Testis (tissue), 5 donors: ENCODE measurements at places on chromosomes 2 and 18. TPM values are rescaled to one million over a fixed set of nuclear protein-coding genes. Genes with fewer than 3 reads are reported as not detected.

DNA sequence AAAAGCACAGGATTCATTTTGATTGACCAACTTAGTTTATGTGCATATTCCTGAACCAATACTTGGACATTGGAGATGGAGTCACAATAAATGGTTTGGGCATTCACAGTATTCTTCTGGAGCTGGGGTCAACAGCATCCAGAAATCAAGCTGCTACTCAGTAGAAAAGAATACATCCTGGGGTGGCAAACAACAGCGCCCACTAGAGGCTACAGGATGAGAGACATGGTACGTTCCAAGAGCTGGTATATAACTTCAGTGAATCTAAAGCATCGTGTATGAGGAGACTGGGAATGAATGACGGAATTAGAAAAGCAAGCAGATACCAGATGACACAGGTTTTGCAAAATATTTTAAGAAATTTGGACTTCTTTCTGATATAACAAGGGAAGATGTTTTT is 142.9 kb upstream of the FIGN start:
- no peak overlapping the region for H3K27ac ChIP-seq
- H3K36me3 ChIP-seq: no peaks in the 10 kb centered on the region
- peak; percentile 70 for DNase-seq
- no peaks in the 10 kb centered on the region for H3K4me1 ChIP-seq
- no peak overlapping the region for H3K4me3 ChIP-seq

GRCh38 chr2:37244017-37244416 is 12.6 kb downstream of the NDUFAF7 start:
- no peak overlapping the region for H3K27ac ChIP-seq
- no peak overlapping the region for H3K4me3 ChIP-seq
- DNase-seq: no peak
- no peaks in the 10 kb centered on the region for H3K27me3 ChIP-seq

- no peaks in the 10 kb centered on the region for H3K27me3 ChIP-seq
- no peak overlapping the region for H3K4me3 ChIP-seq
- H3K4me1 ChIP-seq: peaks cover 5% of the 10 kb centered on the region
- no peaks in the 10 kb centered on the region for H3K36me3 ChIP-seq
Observed at GRCh38 chr2:232781765-232782164, 5.4 kb upstream of the KCNJ13 start.

GRCh38 chr2:21382701-21383520 is 259.1 kb downstream of the TDRD15 start:
- no peak for DNase-seq
- H3K4me1 ChIP-seq: no peaks in the 10 kb centered on the region
- no peak overlapping the region for H3K4me3 ChIP-seq
- no peaks in the 10 kb centered on the region for H3K36me3 ChIP-seq

- no peak for DNase-seq
- no peak overlapping the region for H3K4me3 ChIP-seq
- no peaks in the 10 kb centered on the region for H3K36me3 ChIP-seq
- no peak overlapping the region for H3K27ac ChIP-seq
- no peaks in the 10 kb centered on the region for H3K4me1 ChIP-seq
Observed at GRCh38 chr18:58378411-58379379, 250.2 kb downstream of the ALPK2 start.

- H3K27me3 ChIP-seq: no peaks in the 10 kb centered on the region
- DNase-seq: no peak
- H3K4me3 ChIP-seq: no peak overlapping the region
- H3K4me1 ChIP-seq: no peaks in the 10 kb centered on the region
- no peaks in the 10 kb centered on the region for H3K36me3 ChIP-seq
Observed at GRCh38 chr2:162092658-162093556, 18.9 kb upstream of the DPP4 start.

NYAP2 gene
- total RNA-seq: 0.25 TPM

- no peak overlapping the region for H3K4me3 ChIP-seq
- no peaks in the 10 kb centered on the region for H3K36me3 ChIP-seq
- no peaks in the 10 kb centered on the region for H3K4me1 ChIP-seq
- no peak overlapping the region for H3K27ac ChIP-seq
- no peak for DNase-seq
Observed at GRCh38 chr18:31401156-31402025, 24.8 kb downstream of the DSG4 start.

GRCh38 chr2:68103709-68104055 is 40.9 kb upstream of the C1D start:
- no peaks in the 10 kb centered on the region for H3K36me3 ChIP-seq
- no peak overlapping the region for H3K4me3 ChIP-seq
- H3K27ac ChIP-seq: no peak overlapping the region
- DNase-seq: no peak

GRCh38 chr2:189631849-189632248 is 29.4 kb upstream of the ASNSD1 start:
- H3K27me3 ChIP-seq: no peaks in the 10 kb centered on the region
- no peak overlapping the region for H3K4me3 ChIP-seq
- no peak for DNase-seq
- H3K4me1 ChIP-seq: no peaks in the 10 kb centered on the region

DNA sequence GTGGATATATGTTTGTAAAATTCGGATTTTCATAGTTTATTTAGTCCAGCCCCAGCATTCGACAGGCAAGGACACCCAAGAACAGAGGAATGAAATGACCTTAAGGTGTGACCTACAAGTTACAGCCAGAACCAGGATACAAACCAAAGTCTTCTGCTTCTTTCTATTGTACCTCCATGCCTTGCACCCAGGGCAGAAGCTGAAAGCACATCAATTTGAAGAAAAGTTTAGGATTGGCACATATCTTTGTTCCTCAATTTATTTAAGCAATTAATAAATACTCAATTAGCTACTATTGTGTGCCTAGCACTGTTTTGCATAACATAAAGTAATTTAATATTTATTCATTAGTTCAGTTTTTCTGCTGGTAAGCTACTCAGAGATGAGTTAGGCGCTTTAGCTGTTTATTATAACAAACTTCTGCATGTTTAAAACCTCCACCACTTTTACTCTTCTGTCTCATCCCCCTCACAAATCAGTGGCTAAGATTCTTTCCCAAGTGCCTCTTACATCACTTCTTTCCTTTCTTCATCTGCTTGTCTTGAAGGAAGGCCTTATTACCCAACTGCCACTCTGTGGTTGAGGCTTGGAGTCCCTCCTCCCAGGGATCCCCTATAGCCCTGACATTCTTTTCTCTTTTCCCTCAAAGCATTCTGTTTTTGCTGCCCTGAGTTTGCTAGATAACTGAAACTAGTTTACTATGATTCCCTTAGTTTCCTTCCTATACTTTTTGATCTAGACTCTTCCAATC is 37.1 kb upstream of the DARS1 start:
- H3K27ac ChIP-seq: no peak overlapping the region
- DNase-seq: no peak
- no peaks in the 10 kb centered on the region for H3K36me3 ChIP-seq
- H3K27me3 ChIP-seq: no peaks in the 10 kb centered on the region
- no peaks in the 10 kb centered on the region for H3K4me1 ChIP-seq

GRCh38 chr2:75459565-75460310 is 101.0 kb downstream of the EVA1A start:
- no peak overlapping the region for H3K4me3 ChIP-seq
- no peaks in the 10 kb centered on the region for H3K27me3 ChIP-seq
- DNase-seq: no peak
- H3K36me3 ChIP-seq: no peaks in the 10 kb centered on the region
- no peaks in the 10 kb centered on the region for H3K4me1 ChIP-seq

- H3K27ac ChIP-seq: no peak overlapping the region
- no peak overlapping the region for H3K4me3 ChIP-seq
- no peaks in the 10 kb centered on the region for H3K4me1 ChIP-seq
- H3K27me3 ChIP-seq: no peaks in the 10 kb centered on the region
- DNase-seq: no peak
Observed at GRCh38 chr2:31328026-31328425, 86.5 kb downstream of the XDH start.

CASP10 gene
- total RNA-seq: 5.2 TPM

DNA sequence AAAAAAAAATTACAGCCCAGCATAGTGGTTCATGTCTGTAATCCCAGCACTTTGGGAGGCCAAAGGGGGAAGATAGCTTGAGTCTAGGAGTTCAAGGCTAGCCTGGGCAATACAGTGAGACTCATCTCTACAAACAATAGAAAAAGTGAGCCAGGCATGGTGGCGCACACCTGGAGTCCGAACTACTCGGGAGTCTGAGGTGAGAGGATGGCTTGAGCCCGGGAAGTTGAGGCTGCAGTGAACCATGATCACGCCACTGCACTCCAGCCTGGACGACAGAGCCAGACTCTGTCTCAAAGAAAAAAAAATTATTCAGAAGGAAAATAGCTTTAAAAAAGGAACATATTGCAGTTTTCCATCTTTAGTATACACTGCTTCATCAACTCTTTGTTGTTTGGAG is 47.8 kb downstream of the CYP27C1 start:
- no peaks in the 10 kb centered on the region for H3K36me3 ChIP-seq
- H3K27ac ChIP-seq: no peak overlapping the region
- DNase-seq: no peak
- no peak overlapping the region for H3K4me3 ChIP-seq
- H3K4me1 ChIP-seq: peaks cover 22% of the 10 kb centered on the region
- H3K27me3 ChIP-seq: no peaks in the 10 kb centered on the region

GRCh38 chr2:29042561-29043075 is 31.7 kb downstream of the PCARE start:
- H3K4me3 ChIP-seq: no peak overlapping the region
- H3K27ac ChIP-seq: no peak overlapping the region
- H3K27me3 ChIP-seq: no peaks in the 10 kb centered on the region
- peaks cover 14% of the 10 kb centered on the region for H3K4me1 ChIP-seq
- peak; percentile 70 for DNase-seq

DNA sequence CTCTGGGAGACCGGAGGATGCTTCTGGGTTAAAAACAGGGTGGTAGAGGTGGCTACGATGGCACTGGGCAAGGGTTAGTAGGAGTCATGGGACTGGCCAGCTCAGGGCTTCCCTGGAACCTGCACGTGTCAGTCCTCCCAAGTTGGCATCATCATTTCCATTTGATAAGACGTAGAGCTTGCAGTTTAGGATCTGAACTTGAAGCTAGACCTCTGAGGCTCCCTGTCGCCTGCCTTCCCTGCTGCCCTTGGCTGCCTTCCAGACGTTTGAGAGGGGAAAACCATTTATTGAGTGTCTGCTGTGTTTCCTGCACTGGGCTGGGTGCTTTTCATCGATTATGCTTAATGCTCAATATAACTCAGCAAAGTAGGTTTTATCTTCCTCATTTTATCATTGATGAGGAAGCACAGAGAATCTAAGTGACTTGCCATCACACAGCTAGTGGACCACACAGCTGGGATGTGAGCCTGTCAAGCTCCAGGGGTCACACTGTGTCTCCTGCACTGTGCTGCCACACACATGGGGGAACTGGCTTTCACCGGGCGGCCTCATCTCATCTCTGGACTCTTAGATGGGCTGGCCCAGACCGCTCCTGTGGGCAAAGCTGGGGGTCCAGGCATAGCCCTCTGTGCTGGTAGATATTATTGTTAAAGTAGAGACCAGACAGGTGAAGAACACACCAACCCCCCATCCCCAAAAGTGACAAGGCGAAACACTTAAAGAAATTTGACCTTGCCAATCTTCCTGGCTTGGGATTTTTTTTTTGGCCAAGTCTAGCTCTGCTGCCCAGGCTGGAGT is 7.8 kb downstream of the NT5DC4 start:
- no peaks in the 10 kb centered on the region for H3K27me3 ChIP-seq
- DNase-seq: no peak
- no peak overlapping the region for H3K27ac ChIP-seq
- no peaks in the 10 kb centered on the region for H3K4me1 ChIP-seq

DNA sequence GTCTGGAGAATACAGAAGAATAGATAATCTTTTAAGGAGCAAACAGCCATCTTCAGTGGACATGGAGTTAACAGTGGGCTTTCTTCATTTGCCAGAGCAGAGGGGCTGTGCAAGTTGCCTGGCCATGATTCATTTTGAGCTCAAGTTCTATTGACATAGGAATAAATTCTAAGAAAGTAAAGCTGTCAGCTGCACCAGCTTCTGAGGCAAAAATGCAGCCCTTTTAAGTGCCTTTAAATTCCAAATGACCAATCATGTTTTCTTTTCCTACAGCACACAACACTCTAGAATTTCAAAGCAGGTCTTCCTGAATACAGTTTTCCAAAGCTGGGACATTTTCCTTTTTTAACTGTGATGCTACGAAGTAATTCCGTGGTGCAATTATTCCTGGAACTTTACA is 246.4 kb upstream of the NT5C1B start:
- H3K4me3 ChIP-seq: no peak overlapping the region
- peaks cover 39% of the 10 kb centered on the region for H3K4me1 ChIP-seq
- H3K36me3 ChIP-seq: no peaks in the 10 kb centered on the region

- H3K4me1 ChIP-seq: no peaks in the 10 kb centered on the region
- no peaks in the 10 kb centered on the region for H3K27me3 ChIP-seq
- no peak overlapping the region for H3K27ac ChIP-seq
- no peak overlapping the region for H3K4me3 ChIP-seq
- no peak for DNase-seq
- H3K36me3 ChIP-seq: no peaks in the 10 kb centered on the region
Observed at GRCh38 chr2:7956126-7956689, 725.6 kb upstream of the ID2 start.
